HEK293T (cell line): ENCODE measurements at places on chromosomes 12 and 14.

DNA sequence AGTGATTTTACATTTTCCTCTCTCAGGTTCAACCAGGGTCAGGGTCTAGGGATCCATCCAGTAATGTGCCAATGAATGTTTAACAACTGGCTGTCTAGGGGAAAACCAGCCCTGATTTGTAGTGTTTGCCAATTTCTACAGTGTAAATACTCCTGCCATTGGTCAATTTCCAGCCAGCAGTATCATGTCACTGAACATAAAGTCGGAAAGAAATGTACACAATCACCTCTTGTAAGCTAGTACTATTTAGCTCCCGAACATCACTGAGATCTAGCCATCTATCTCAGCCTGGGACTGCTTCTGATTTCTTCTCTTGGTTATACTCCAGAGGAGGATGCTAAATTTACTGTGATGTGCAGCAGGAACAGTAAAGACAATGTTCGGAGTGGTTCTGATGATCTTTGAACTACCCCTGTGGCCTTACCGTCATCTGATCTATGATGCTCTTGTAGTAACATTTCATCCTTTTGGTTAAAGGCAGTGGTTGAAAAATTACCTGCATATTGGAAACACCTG, 36.7 kb upstream of the EGLN3 start:
- DNase-seq: no peak

GRCh38 chr12:96701856-96702255, 205.2 kb upstream of the NEDD1 start:
- no peak for DNase-seq

DNA sequence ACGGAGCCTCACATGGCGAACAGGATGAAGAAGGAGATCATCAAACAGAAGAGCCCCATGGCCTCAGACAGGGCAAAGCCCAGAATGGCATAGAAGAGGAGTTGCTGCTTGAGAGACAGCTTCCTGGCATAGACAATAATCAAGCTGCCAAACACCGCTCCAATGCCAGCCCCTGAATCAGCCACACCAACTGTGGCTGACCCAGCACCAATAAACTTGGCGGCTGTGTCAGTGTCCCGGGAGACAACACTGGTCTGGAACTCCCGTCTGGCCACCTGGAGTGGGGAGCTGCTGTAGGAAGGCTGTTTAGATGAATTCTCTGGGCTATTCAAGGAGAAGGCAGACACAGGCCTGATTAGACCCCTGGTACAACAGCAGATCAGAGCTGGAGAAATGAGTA, 100.1 kb downstream of the HEATR5A start:
- no peak for DNase-seq

- DNase-seq: no peak
These were observed 32.0 kb downstream of the TC2N start for GRCh38 chr14:91835197-91835919.

GRCh38 chr12:108345716-108346633, 6.9 kb upstream of the CMKLR1 start:
- no peak for DNase-seq

DNA sequence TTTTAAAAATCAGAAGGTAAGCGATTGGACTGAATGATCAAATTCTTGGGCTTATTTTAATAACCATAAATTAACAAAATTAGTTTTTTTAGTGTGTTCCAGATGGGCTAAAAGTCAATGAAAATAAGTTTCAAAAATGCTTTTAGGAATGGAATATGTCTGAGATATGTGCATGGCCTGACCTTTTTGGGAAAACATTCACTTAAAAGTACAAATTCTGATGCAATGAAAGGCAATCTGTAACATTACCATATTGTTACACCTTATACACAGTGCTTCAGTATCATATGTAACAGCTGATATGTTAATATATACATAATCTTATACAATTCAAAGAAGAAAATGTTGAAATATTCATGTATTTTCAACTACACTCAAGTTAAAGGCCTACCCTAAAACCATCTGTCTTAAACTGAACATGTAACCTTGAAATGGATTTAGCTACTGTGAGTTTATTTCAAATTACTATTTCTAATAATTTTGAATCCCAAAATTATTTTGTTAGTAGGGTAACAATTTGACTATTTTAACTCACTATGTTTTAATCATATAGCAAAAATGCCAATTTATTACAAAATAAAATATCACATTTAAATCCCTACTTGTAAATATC, 84.8 kb downstream of the EEA1 start:
- no peak for DNase-seq

DNA sequence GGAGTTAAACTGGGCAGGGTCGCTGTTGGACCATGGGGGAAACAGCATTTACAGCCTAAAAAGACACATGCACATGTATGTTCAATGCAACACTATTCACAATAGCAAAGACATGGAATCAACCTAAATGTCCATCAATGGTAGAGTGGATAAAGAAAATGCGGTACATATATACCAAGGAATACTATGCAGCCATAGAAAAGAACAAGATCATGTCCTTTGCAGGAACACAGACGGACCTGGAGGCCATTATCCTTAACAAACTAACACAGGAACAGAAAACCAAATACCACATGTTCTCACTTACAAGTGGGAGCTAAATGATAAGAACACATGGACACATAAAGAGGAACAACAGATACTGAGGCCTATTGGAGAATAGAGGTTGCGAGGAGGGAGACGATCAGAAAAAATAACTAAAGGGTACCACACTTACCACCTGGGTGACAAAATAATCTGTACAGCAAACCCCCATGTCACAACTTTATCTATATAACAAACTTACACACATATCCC, 25.0 kb upstream of the SRP54 start:
- DNase-seq: no peak

DNA sequence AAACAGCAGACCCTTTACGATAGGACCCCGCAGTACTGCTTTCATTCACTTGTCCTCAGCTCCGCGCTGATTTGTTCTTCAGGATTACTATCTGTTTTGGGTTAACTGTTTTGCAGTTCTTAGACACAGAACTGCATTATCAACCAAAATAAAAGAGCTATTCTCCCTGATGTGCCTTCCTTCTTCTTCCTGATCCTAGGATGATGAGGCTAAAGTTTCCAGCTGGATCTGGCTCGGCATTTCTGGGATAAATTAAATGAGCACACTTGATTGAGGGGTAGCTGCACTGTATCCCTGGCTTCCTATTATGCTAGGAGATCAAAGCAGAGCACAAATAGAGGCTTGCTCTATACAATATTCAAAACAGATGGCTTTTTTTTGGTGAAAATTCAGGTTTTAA, 165.7 kb downstream of the FBXL14 start:
- no peak for DNase-seq

DNA sequence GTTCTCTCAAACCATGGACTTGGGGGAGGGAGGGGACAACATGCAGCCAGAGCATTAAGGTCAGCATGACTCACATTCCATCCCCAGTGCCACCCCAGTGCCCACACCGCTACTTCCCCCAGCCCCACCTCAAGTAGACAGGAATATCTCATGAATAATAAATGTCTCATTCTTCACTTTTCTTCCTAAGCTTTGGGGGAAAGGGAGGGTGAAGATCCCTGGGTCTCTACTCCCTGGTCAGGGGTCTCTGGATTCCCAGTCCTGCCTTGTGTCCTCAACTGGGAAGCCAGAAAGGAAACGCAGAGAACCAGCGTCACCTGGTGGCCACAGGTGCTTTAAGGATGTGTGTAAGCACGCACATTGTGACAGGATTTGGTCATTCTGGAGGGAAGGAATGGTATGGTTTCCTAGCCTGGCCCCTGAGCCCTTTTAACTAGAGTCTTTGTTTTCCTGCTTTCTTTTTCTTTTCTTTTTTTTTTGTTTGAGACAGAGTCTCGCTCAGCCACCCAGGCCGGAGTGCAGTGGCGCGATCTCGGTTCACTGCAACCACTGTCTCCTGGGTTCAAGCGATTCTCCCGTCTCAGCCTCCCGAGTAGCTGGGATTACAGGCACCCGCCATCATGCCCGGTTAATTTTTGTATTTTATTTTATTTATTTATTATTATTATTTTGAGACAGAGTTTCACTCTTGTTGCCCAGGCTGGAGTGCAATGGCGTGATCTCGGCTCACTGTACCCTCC, 3.4 kb downstream of the GPR84 start:
- peak; percentile 73 for DNase-seq
